Stimulated activated CD8-positive, alpha-beta memory T cell treated with anti-CD3 and anti-CD28 coated beads, Interleukin-2, amount 100 ng/mL, for 1 hour (primary cell): ENCODE measurements at places on chromosomes 1 and 21.
A peak's percentile ranks its signal among the peaks of the same experiment; 100 is the strongest.

- DNase-seq = no peak
Observed at GRCh38 chr1:17909634-17910033, 154.5 kb downstream of the ACTL8 start.

DNA sequence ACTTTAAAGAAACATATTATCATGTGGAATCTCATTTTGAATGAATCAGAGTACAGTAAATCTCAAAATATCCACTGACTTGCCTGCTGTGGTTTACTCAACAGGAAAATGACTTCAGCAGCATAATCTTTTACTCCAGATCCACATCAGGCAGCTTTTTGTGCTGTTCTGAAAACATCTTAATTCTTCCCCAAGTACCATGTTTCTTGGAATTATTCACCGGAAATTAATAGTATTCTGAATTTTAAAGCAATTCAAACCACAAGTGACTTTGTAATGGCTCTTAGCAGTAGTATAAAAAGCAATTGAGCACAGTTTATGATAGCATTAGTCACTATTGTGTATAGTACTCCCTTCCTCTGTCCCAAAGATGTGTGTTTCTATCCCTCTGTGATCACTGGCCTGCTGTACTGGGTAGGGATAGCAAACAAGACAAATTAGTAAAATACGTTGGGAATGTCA is 64.2 kb upstream of the ERRFI1 start:
- DNase-seq = no peak

- DNase-seq = no peak
Observed at GRCh38 chr1:17207966-17208418, 3.1 kb downstream of the PADI1 start.

DNA sequence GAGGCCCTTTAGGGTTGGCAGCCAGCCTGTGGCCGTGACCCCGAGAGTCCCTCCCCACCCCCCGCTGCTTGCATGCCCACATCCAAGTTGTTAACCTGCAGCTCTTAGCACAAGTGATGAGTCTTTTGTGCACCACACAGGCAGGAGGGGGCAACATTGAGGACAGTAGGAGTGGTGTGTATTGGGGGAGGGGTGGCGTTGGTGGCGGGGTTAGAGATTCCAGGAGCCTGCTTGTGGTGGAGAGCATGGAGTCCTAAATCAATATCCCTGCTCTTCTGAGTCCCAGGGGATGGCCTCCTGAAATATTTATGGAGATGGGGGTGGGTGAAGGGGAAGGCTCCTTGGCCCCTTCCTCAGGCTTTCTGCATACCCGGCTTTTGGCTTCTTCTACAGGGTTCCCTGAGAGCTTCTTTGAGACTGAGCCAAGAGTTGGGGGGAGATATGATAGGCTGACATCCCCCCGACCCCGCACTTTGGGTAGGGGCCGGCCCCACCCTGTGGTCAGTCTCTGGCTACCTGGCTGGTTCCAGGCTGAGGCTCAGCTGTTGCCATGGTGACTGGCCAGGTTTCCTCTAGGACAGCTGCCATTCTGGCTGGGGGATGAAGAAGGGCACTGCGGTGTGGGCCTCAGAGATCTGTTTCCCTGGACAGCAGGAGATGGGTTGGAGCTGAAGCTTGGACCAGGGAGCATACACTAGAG is 5.0 kb downstream of the CHRNB2 start:
- DNase-seq = no peak

DNA sequence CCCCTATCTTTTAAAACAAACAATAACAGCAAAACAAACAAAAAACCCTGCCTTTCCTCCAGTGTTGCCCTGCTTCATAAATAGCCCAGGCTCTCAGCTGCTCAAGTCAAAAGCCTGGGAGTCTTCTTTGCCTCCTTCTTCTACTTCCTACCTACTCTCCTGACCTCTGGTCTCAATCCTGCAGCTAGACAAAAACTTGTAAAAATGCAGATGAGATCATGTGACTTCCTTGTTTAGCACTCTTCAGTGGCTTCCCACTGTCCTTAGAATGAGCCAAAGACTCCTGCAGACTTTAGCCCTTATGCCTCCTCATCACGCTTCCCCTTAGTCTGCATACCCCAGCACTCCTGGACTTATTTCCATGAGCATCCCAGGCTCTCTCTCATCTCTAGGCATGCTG is 55.0 kb upstream of the ZNF644 start:
- no peak for DNase-seq

DNA sequence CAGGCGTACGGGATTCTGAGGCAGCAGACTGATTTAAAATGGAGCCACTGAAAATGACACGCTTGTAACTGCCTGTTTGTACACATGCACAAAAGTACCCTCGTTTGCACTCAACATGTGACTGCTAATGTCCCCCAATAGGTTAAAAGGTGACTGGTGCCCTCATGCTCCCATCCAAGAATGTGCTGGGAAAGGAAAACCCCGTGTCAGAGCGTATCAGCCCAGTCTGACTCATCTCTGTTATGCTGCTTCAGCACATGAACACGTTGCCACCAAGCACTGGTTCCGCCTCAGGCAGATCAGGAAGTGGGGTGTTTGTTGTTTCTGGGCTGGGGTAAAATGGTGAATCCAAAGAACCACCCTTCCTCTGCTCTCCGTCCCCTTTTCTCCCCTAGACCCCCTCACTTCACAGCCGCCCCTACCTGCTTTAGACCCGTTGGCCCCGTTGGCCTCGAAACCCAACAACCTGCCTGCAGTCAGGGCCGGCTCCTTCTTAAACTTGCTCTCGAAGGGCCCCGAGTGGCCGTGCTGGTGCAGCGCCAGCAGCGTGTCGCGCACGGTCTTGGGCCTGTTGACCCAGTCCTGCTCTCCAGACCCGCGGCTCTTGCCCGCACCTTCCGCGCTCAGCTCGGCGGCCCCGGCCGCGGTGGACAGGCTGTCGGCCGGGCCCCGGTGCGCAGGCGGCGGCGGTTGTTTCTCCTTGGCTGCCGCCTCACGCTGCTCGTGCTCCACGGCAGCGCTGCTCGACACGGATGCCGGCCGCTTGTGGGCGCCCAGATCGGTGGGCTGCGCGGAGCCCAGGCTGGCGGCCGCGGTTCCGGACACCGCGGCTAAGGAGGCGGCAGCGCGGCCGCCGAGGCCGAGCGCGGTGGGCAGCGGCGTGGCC is 1.7 kb downstream of the IRF2BP2 start:
- DNase-seq = peak; percentile 54

DNA sequence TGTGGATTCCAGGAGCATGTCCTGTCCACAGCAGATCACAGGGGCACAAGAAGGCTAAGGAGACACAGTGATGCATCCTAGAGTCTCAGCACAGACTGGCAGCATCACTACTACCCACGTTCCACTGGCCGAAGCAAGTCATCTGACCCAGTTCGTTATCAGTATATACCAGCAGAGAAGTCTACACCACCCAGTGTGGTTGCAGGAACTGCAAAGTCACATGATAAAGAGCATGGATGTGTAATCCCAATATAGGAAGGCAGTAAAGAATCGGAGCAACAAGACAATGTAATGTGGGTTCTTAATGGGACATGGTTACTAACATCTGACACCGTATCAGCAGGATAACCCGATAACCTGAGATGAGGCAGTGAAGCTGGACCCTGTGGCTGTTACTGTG is 246.6 kb downstream of the RRAGC start:
- DNase-seq = no peak

GRCh38 chr21:32048353-32048752 is 175.5 kb downstream of the HUNK start:
- no peak for DNase-seq

GRCh38 chr1:39781349-39781715 is 7.3 kb downstream of the BMP8B start:
- no peak for DNase-seq

DNA sequence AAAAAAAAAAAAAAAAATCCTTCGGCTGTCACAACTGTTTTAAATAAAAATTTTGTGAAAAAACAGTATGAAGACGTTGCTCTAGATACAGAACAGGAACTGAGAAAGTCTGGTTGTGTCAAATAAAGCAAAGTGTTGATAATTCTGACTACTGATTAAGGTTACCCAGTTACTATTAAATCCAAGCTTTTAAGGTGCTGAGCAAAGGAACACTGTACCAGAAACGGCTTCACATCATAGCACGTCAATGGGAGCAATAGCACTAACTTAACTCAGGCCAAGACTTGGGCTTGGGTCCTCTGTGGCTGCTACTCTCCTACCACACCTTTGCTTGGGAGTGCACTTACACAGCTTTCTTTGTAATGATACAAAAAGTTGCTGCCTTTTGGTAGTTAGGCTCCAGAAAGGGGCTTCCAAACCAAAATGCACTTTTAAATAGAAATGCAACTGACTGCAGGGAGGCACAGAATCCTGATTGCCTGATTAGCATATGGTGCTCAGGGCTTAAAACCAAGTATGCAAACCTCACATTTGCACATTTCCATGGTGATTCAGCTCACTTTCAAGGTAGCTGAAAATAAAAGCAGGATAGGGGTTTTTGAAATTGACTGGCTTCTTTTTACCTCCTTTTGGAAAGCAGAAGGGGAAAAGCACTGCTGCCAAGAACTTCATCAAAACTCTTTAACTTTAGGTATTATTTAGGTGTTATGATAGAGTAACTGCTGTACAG is 6.3 kb downstream of the MCL1 start:
- DNase-seq = no peak

DNA sequence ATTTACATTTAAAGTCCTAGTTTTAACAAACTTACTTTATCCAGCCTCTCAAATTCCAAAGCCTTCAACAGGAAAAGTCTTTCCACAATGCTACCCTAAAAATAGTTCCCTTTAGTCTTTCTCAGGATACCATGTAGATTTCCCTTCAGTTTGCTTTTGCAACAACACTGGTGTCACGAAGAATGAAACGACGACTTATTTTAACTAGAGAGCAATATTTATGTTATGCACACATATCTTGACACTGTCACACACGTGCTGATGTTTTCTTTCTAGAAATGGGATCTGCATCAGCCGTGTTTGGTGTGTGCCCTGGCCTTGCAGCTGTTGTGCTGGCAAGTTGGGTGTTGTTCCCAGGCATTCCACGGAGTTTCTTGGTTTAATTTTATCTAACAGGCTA is 75.5 kb downstream of the SIPA1L2 start:
- DNase-seq = no peak

GRCh38 chr1:241648159-241648558 is 3.9 kb upstream of the WDR64 start:
- DNase-seq = no peak

DNA sequence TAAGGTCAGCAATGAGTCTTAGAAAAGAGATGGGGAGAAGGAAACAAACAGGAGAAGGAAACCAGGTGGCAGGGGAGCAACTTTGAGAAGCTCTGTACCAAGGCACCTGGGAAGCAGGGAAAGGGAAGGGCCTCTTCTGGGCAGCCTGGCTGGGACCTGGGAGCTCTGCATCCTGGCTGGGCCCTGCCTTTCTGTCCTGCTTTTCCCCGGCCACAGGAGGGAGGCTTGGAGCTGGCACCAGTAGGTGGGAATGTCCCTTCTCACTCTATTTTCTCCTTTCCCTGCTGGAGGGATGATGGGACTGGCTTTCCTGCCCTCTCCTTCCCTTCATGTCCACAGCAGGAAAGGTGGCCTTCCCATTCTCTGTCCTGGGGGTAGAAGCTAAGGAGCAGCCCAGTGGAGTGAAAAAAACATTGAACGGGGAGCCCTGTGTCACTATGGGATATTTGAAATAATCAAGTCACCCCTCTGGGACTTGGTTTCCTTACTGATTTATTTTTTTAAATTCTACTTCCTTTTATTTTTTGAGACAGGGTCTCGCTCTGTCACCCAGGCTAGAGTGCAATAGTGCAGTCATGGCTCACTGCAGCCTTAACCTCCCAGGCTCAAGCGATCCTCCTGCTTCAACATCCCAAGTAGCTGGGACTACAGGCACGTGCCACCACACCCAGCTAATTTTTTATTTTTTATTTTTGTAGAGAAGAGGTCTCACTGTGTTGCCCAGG is 5.1 kb upstream of the NES start:
- DNase-seq = no peak

DNA sequence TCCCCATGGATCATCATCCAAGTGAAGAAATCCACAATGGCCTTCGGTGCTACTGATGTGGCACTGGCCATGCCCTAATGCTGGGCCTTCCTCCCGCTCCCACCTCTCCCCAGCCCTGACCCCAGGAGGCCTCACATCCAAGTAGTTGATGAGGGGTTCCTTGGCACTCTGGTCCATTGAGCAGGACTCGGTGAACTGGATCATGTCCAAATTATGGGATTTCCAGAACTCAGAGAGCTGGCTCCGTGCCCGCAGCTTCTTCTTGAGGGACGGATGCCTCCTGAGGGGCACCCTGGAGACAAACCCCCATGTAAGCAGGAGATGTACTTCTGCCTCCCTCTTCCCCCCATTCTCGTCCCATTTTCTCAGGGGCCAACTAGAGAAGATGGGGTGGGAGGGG is 929 bp downstream of the CTSE start:
- no peak for DNase-seq

DNA sequence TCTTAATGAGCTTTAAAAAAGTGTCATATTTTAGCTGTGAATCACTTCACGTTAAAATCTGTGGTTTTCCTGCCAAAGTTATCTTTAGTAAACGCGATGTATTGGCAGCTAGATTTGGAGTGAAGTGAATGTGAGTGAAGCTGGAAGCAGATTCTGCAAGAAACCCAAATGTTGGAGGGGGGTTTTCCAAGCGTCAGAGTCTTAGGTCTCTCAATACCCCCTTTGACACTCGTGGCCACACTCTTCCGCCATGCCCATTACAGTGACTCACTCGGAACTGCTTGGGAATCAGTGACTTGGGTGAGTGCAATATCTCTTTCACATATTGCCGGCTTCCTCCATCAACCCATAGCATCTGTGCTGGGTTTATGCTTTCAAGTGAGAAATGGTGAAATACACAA is 17.5 kb downstream of the B3GALT5 start:
- DNase-seq = no peak

DNA sequence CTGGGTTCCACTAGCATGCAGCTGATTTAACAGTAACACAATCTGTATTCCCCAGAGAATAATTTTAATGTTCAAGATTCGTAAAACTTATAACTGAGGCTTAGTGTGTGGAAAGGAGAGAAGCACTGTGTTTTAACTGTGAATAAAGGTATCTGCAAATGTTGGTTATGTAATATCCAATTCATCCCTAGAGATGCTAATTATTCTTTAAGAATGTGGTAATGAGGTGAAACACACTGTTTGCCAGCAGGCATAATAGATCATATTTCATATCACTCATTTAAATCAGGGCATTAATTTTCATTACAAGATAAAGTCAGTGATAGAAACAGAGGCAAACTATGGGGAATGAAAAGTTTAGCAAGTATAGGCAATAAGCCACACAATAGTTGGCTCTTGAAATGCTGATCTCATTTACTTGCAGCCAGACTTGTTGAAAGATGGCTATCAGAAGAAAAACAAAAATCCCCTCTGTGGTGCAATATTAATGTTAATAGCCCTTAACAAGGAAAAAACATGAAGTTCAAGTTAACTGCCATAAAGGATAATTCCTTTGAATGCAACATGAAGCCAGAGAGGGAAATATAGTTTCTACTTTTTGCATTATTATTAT is 33.4 kb downstream of the HMCN1 start:
- no peak for DNase-seq

- no peak for DNase-seq
Observed at GRCh38 chr21:41850085-41850484, 29.1 kb downstream of the PRDM15 start.

GRCh38 chr1:112054510-112054909 is 65.0 kb upstream of the KCND3 start:
- DNase-seq = no peak
